ENCODE measurements at places on chromosomes 7 and 10. TPM values are rescaled to one million over a fixed set of nuclear protein-coding genes. Genes with fewer than 3 reads are reported as not detected.

The CDC14C gene
- total RNA-seq, result not detected

The CRYGN gene
- 0.74 TPM for total RNA-seq

The NME8 gene
- total RNA-seq, result not detected

The PAPSS2 gene
- 147 TPM for total RNA-seq

The GDF10 gene
- 1.2 TPM for total RNA-seq

The SLC35G1 gene
- total RNA-seq, result 3.7 TPM

The RNF32 gene
- total RNA-seq, result 1.1 TPM

The PON2 gene
- total RNA-seq, result 42.0 TPM

The SFRP5 gene
- total RNA-seq, result not detected

The FAM20C gene
- 66.7 TPM for total RNA-seq
